ENCODE measurements at places on chromosomes 13 and 19.

GRCh38 chr19:4981681-4981958, 12.7 kb downstream of the KDM4B start:
- ATAC-seq = no peak

- no peak for ATAC-seq
Measured at GRCh38 chr13:108302279-108302678, 32.8 kb downstream of the TNFSF13B start.

GRCh38 chr13:26976313-26976712, 195.3 kb downstream of the USP12 start:
- no peak for ATAC-seq

- ATAC-seq = no peak
Measured at GRCh38 chr13:79736356-79736755, 255.4 kb downstream of the NDFIP2 start.

GRCh38 chr13:61727767-61728166, 312.1 kb upstream of the PCDH20 start:
- no peak for ATAC-seq

DNA sequence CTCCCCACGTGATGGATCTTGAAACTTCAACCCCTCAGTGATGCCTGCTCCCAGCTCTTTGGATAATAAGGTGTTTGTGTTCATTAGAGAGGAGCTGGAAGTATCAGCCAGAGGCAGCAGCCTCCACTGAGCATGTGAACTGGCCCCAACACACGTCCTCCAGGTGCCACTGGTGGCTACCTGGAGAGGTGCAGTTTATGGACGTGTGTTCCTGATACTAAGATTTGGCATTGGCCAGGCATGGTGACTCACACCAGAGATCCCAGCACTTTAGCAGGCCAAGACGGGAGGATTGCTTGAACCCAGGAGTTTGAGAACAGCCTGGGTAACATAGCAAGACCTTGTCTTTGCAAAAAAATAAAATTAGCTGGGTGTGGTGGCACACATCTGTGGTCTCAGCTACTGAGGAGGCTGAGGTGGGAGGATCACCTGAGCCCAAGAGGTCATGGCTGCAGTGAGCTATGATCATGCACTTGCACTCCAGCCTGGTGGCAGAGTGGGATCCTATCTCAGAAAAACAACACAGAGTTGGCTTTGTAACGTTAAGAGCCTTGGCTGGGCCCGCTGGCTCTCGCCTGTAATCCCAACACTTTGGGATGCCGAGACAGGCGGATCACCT, 34.4 kb downstream of the SLC25A42 start:
- ATAC-seq = no peak

DNA sequence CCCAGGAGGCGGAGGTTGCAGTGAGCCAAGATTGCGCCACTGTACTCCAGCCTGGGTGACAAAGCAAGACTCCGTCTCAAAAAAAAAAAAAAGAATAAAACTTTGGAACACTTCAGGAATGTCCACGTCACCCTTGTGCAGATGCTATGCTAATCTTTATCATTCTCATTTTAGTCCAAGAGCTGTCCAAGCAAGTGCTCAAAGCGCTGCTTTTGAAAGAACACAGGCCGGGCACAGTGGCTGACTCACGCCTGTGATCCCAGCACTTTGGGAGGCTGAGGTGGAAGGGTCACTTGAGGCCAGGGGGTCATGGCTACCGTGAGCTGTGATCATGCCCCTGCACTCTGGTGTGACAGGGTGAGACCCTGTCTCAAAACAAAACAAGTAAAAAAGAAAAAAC, 11.1 kb upstream of the UQCR11 start:
- no peak for ATAC-seq

GRCh38 chr13:59666504-59666903, 497.2 kb downstream of the DIAPH3 start:
- ATAC-seq = no peak

- no peak for ATAC-seq
Measured at GRCh38 chr19:17794412-17794730, 567 bp upstream of the B3GNT3 start.

- ATAC-seq = no peak
Measured at GRCh38 chr19:7879836-7880235, 5.6 kb upstream of the PRR36 start.

GRCh38 chr19:53549340-53549739, 11.4 kb downstream of the ZNF331 start:
- no peak for ATAC-seq

DNA sequence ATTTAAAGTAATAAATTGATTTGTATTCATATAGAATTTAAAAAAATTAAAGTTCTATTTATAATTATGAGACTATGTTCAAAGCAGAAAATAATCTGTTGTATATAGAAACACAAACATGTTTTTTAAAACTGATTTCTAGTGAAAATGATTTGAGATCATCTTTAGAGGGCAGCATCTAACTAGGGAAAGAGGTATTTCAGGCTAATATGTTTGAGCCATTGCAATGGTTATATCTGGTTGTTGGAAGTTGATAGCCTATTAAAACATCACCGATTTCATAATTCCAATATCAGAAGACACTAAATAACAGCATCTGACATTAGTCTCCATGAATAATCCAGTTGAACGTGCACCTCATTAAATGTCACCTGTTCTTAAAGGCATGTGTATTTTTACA, 79.8 kb upstream of the SLITRK6 start:
- ATAC-seq = no peak

GRCh38 chr19:6963937-6964336, 57.3 kb downstream of the MBD3L2B start:
- no peak for ATAC-seq

DNA sequence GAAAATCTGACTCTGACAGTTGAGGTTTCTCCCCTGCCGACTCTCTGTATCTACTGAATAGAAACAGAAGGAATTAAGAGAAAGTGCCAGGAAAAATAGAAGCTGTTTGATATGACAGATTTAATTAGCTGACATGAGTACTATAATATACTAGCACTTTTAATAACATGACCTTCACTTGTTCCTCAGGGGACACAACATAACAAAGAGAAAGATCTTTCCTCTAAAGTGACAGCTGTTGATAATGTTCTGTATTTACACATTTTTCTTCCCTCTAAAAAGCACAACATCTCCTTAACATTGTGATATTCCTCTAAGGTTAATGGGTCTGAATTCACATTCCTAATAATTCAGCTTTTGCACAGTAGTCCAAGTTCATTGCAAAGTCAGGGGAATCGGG, 1136.0 kb downstream of the PCDH17 start:
- no peak for ATAC-seq

DNA sequence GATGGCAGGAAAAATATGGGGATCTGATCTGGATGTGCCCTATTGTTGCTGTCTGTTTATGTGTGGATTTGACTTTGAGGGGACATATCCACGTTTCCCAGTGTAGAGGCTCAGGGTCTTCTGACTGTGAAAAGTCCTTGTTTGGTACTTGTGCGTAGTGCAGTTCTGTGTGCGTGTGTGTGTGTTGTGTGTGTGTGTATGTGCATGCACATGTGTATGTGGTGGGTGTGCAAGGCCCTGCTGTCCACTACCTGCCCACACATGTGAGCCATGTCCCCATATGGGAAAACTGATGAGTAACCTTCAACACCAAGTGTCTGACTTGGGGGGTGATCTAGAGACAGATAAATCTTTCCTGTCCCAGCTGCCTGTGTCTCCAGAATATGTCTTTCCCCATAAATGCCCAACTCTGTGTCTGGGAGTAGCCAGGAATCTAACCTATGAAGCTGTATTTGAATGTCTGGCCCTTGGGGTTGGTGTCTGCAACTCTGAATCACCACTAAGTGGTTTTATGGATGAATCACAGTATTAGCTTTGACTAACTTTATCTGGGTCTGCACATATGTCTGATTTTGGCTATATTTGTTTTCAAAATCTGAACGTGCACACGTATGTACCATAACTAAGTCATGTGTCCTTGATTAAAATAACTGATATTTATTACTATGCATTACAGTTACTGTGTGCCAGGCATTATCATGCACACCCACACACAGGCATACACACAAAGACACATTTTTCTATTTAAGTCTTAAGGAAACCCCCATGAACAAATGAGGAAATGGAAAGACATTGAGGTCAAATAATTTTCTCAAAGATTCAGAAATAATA, 17.4 kb downstream of the KLK2 start:
- ATAC-seq = no peak

- ATAC-seq = peak; percentile 61
Measured at GRCh38 chr13:39692660-39693438, 37.4 kb downstream of the COG6 start.

DNA sequence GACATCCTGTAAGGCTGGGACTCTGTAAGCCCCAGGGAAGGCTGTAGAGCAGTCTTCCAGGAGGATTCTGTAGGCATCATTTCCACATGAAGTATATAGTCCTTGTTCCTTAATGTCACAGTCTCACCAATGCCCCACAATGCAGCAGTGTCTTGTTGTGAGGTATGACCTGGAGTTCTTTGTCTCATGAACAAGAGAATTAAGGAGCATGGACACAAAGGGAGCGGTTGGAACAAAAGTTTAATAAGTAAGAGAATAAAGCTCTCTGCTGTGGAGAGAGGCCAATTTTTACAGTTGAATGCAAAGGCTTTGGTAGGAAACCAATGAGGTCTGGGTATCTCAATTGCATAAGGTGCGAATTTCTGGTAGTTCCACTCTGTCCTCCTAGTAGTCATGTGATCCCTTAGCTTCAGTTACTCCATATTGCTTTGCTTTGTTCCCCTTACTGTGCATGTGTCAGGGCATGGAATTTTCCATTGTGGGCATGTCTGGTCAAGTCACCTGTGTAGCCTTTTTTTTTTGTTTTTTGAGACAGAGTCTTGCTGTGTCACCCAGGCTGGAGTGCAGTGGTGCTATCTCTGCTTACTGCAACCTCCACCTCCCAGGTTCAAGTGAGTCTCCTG, 124.3 kb upstream of the TMTC4 start:
- no peak for ATAC-seq

- ATAC-seq = peak; percentile 85
Measured at GRCh38 chr13:81017513-81018152, 676.7 kb upstream of the SPRY2 start.

DNA sequence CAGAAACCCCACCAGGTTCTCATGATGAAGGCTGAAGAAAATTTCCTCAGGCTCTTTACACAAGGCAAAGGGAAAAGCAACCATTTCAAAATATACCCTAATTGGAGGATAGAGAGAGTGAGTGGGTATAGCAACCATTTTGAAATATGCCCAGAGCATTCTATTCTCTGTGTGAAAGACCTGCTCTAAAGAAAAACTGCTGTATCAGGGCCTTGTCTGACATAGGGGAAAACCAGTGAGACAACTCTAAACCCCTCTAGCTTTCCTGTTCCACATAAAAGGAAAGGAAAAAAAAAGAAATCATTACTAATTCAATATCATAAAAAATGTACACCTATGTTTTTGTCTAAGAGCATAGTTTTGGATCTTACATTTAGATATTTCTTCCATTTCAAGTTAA, 42.3 kb downstream of the TPTE2 start:
- ATAC-seq = no peak

- ATAC-seq = no peak
Measured at GRCh38 chr13:74465271-74465670, 331.1 kb upstream of the KLF12 start.

DNA sequence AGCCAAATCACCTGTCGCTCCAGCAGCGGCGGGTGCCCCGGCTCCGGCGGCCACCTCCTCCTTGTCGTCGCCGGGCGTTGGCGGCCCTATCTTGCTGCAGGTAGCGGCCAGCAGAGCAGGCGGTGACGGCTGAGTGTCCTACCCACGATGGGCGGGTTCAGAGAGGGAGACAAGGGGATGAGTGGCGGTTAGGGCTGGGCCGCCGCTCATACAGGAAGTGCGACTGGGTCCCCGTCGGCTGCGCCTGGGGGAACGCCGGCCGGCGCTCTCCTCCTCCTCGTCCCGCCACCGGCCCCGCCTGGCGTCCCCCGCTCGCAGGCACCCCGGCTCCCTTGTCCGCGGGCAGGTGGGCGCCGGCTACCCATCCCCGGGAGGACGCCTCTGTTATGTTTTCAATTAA, 1692.0 kb downstream of the SLITRK5 start:
- no peak for ATAC-seq

DNA sequence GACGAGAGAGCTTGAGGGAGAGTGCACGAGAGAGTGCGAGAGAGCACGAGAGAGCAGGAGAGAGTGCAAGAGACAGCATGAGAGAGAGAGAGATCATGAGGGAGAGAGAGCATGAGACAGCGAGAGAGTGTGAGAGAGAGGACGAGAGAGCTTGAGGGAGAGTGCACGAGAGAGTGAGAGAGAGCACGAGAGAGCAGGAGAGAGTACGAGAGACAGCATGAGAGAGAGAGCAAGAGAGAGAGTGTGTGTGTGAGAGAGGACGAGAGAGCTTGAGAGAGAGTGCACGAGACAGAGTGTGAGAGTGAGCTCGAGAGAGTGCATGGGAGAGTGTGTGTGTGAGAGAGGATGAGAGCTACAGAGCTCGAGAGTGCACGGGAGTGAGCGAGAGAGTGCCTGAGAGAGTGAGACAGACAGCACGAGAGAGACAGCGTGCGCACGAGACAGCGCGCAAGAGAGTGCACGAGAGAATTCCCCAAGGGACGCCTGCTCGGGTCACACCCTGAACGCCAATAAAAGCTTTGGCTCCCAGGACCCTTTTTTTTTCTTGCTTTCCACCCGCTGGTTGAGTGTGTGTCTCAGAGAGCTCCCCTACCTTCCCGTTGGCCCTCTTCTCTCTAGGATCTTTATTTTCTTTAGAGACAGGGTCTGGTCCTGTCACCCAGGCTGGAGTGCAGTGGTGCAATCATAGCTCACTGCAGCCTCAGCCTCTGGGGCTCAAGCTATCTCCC, 3.7 kb downstream of the CD70 start:
- peak; percentile 56 for ATAC-seq

DNA sequence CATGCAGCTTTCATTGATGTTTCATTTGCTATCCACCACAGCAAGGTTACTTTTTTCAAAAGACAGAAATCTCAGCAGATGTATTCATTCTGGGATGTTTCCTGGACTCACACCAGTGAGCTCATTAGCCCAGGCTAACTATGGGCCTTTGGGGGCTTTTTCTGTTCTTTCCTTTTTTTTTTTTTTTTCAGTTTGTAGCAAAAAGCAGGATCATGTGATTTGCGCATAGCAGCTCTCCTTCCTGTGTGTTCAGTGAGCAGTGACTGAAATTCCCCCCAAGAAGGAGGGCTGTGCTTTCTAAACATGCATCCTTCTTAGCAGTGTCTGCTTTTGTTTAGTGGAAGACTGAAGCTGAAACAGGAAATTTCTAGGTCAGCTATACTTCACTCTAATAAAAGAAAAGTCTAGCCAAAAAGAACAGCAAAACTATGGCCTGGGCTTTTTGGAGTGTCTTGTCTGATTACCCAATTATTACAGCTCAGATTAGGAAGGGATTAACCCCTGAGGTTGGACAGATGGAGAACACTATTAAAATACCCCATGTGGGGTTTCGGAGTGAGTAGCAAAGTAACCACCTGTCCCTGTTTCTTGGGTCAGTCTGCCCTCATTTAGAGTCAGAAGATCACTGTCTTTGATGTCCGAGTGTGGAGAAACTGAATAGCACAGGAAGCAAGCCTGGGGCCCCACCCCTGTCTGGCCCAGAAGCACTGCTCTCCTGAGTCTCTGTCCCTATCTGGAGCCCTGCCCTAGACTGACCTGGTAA, 8.9 kb upstream of the AMER2 start:
- no peak for ATAC-seq

- peak; percentile 64 for ATAC-seq
Measured at GRCh38 chr13:97274829-97275649, 52.9 kb downstream of the MBNL2 start.

- ATAC-seq = no peak
Measured at GRCh38 chr19:48967346-48968178, 2.5 kb downstream of the FTL start.
